Ovary (tissue), 10 donors: ENCODE measurements at places on chromosomes 11 and 22. TPM values are rescaled to one million over a fixed set of nuclear protein-coding genes. Genes with fewer than 3 reads are reported as not detected.

Gene MMP13
- total RNA-seq: not detected

Gene PGM2L1
- total RNA-seq: 6.2 TPM

Gene CDON
- 47.1 TPM for total RNA-seq

Gene WNT7B
- not detected for total RNA-seq

Gene OR2AG2
- total RNA-seq: under 0.01 TPM

Gene TRIM66
- 7.6 TPM for total RNA-seq

Gene PRRG4
- 0.35 TPM for total RNA-seq

Gene PDE2A
- 8.3 TPM for total RNA-seq

Gene GAL3ST3
- 3.3 TPM for total RNA-seq

Gene SYT13
- total RNA-seq: 0.13 TPM

Gene GGT5
- 11.5 TPM for total RNA-seq

Gene CADM1
- total RNA-seq: 61.2 TPM

Gene TNNI2
- not detected for total RNA-seq

Gene ANAPC15
- total RNA-seq: 11.1 TPM

Gene RIMBP3C
- not detected for total RNA-seq

Gene LRRC56
- 1.8 TPM for total RNA-seq

Gene ADAMTS8
- total RNA-seq: 1.1 TPM

Gene TEX54
- total RNA-seq: not detected

Gene AMPD3
- total RNA-seq: 9.3 TPM

Gene CCDC81
- 2.1 TPM for total RNA-seq

Gene RTN4RL2
- 0.87 TPM for total RNA-seq

Gene CCDC117
- total RNA-seq: 14.9 TPM

Gene TEX12
- 0.37 TPM for total RNA-seq

Gene CLDN5
- total RNA-seq: 16.4 TPM

Gene TMEM151A
- not detected for total RNA-seq

Gene MS4A8
- total RNA-seq: 2.0 TPM

Gene OR2AG1
- total RNA-seq: not detected

Gene MPPED2
- total RNA-seq: 0.30 TPM

Gene CBLIF
- total RNA-seq: not detected

Gene BATF2
- 3.1 TPM for total RNA-seq

Gene NFAM1
- total RNA-seq: 1.4 TPM

Gene BAIAP2L2
- total RNA-seq: 0.40 TPM

Gene MIF
- 418 TPM for total RNA-seq

Gene INTS4
- 30.5 TPM for total RNA-seq

Gene APOL1
- total RNA-seq: 54.2 TPM

Gene IGLL1
- not detected for total RNA-seq

Gene TMPRSS13
- total RNA-seq: 0.24 TPM

Gene PTPN5
- 0.43 TPM for total RNA-seq

Gene CATSPER1
- total RNA-seq: not detected

Gene FAM111B
- 0.18 TPM for total RNA-seq
